ENCODE measurements at places on chromosomes 3 and 15. TPM values are rescaled to one million over a fixed set of nuclear protein-coding genes. Genes with fewer than 3 reads are reported as not detected.

Gene NPAP1
- 0.18 TPM for total RNA-seq

Gene OPA1
- 117 TPM for total RNA-seq

Gene IL16
- total RNA-seq = 7.1 TPM

Gene LPCAT4
- 26.1 TPM for total RNA-seq

Gene FAM227B
- 1.3 TPM for total RNA-seq
